ENCODE measurements at places on chromosomes 2 and 18.

DNA sequence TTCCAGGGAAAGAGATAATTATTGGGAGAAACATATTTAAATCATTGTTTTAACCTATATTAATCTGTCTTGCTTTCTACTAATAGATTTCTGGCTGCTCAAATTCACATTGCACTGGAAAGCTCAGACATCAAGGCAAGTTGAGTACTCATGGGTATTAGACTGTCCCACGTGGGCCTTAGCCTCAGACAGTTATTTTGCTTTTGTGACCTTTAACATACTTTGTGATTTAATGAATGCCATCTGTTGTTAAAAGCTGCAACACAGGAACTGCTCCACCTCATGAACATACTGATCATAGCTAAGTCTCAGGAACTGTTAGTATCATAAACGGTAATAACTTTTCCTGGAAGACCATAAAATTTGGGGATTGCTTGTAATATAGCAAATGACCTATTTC is 2.7 kb upstream of the LCT start:
- no peak for DNase-seq

DNA sequence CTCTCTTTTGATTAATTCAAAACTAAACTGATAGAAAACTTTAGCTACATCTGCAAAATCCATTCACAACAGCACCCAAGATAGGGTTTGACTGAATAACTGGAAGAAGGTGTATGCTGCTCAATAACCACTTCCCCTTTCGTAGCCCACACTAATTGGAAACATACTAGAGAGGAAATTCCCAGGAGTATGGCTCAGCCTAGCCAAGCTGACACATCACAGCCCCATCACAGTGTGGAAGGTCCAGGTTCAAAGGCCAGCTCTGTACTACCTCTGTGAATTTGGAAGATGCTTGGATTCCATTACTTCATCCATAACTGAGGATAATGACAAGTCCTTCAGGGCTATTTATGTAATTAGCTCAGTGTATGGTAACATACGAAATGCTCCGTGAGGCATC is 185.4 kb downstream of the FBXO15 start:
- no peak for DNase-seq

DNA sequence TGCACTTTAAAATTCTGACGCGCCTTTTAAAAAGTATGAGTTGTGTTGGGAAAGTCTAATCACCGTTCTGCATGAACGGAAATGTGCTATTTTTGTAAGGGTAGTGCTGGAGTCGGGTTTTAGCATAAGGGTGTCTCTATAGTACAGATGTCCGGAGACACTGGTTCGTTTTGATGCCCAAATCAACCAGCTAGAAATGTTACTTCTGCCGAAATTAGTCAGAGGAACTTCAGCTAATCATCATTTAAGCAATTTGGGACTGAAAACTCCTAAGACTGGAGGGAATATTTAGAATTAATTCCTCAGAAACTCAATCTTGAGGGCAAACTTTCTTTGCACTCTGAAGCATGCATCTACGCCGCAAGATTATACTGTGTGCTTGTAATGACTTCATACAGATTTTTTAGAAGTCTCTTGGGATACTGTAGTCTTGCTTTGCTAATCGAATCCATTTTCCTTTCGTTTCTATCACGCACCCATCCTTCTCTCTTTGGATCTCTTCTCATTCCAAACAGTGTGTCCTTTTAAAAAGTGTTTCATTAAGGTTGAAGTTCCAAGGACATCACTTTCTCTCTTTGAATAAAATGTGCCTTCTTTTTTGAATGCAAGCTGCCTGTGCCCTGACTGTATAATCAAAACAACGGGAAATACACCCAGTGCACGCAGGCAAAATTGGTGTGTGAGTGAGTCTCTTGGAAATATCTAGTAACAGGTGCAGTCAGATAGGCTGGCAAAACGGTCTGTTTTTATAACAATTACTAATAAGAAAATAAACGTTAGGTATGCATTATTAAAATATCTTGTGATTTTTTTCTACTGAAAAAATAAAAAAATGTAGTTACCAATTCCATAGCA is 270.9 kb upstream of the TCF4 start:
- DNase-seq = no peak

DNA sequence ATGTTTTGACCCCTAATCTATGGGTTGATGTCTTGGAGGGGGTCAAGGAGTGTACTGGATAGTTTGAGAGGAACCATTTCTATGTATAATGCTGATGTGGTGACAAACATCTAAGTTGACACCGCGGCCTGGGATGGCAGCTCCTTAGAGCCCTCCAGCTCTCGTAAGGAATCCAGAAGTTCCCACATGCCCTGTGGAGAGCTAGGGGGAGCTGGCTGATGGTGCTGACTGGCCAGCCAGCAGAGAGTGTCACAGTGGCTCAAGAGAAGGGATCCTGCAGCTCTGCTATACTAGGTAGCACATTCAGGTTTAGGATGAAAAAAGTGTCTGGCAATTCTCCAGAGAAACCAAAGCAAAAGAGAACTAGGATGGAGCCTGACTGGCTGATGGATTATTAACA is 842.2 kb upstream of the VRK2 start:
- DNase-seq = no peak

GRCh38 chr18:58654896-58655614 is 16.2 kb upstream of the MALT1 start:
- no peak for DNase-seq

GRCh38 chr2:176612736-176613135 is 343.5 kb downstream of the MTX2 start:
- no peak for DNase-seq

DNA sequence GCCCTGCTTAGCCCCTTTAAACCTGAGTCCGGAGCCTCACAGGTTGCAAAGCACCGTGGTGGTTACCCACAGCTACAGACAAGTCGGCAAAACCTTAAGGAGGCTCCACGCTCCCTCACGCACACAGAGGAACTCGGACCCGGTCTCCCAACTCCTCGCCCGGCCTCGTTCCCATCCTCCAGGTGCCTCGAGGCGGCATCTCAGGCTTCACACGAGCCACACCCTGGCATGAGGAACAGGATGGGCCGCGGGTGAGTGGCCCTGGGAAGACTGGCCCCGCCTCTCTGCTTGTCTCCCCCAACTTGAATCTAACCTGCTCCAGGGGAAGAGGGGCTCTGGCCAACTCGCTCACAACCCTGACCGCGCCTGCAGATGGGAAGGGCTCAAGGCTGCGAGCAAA is 97.4 kb downstream of the EIPR1 start:
- no peak for DNase-seq
